ENCODE measurements at places on chromosomes 2 and 18.

GRCh38 chr2:108855194-108855593 is 68.6 kb downstream of the CCDC138 start:
- no peak for DNase-seq

DNA sequence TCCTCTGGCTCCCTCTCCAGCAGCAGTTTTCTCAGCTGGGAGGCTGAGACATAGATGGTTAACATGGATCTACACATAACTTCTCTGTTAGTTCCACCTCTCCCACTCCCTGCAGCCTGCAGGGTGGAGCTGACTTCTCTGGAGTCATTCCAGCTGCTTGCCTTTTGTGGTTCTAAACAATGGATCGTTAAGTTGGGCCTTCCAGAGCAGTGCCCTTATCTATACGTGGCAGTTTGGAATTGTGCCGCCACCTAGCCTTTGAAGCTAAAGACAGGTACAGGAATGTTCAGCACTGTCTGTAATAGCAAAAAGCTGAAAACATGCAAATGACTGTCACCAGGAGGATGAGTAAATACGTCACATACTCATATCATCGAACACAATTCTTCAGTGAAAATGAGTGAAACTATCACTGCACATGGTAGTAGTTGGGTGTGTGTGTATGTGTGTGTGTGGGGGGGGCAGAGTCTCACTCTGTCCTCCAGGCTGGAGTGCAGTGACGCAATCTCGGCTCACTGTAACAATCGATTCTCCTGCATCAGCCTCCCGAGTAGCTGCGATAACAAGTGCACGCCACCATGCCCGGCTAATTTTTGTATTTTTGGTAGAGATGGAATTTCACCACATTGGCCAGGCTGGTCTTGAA is 50.3 kb downstream of the SH2D6 start:
- no peak for DNase-seq

DNA sequence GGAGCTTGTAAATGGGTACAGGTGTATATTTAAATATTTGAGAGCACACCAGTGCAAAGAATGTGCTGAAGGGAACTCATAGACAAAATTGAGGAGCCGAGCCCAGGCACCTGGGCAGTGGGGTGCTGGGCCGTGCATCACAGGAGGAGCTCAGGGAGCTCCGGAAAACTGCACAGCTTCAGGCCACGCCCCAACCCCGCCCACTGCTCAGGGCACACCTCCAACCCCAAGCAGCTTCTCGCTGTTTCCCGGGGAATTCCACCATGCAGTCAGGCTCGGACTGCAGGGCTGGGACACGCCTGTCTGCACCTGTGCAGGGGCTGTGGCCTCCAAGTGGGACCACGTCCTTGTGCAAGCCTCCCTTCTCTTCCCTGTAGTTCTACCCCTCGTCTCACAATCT is 243.0 kb downstream of the HDAC4 start:
- no peak for DNase-seq

- DNase-seq, result no peak
These were observed 178.5 kb downstream of the PDE1A start for GRCh38 chr2:182248362-182248761.

DNA sequence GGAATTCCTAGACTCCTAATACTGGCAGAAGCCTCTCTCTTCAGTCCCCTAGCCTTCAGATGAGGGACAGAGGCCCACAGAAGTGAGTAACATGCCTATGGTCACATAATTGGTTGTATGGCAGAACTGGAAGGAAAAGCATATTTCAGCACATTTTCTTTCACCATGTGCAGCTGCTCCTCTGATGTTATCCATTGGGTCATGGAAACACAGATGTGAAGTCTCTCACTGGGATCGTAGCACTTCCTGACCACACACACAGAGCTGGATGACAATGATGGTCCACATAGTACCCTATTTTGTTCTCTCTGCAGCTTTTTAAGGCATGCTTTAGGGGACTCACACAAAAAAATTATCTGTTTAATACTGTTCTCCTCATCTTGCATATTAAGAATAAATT is 24.5 kb downstream of the MYO3B start:
- DNase-seq, result no peak

DNA sequence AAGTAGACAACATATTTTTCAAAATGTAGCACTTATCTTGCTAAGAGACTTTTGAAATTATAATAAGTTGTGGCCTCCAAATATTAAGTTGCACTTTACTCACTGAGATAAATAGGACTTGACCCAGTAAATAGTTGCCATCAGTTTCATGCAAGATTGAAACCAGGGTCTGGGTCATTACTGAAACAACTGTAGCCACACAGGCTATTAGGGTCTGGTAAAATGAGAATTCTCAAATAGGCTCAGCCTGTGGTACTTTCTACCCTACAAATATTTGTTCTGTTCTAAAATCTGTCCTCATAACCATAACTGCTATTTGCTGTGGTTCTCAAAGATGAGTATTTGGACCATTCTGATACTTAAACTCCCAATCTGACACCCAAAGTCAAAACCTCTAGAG is 115.4 kb upstream of the STK17B start:
- DNase-seq, result no peak

DNA sequence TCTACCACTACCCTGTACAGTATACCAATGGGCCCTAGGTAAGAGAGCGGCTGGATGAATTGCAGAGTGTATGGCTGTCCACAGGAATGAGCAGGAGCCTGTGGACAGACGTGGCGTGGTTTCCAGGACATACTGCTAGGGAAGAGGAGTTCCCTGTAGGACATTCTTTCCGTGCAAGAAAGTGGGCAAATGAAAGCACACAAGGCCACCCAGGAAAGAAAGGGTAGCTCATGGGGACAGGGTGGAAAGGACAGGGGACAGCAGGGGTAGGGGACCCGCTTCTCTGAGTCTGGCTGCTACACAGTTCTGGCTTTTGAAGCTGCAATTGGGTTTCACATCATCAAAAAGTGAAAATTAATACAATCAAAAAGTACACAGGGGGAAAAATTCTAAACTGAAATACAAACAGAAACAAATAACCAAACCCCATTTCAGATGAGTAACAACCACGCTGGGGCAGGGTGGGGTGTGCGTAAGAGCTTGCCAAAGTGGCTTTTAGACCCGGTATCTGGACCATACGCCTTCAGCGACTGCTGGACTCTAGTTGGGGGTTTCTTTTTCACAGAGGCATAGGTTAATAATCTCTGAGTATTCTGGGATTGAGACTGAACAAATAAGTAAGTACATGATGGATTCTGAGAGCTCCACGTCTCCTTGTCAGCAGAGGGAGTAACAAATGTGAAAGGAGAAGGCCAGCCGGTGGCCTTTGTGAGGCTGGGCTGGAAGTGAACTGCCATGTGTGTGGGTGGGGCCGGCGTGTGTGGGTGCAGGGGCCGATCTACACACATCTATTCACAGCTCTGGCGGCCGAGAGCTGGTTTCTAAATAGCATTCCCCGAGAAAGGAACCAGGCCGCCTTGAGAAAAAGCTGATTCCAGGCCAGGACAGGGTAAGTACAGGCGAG is 84.0 kb downstream of the HDAC4 start:
- DNase-seq, result no peak

- no peak for DNase-seq
These were observed 108.6 kb downstream of the EHBP1 start for GRCh38 chr2:62814123-62814522.

- no peak for DNase-seq
These were observed 77.8 kb upstream of the PMAIP1 start for GRCh38 chr18:59821983-59822382.

GRCh38 chr2:202034249-202035088 is 814 bp downstream of the FZD7 start:
- no peak for DNase-seq

GRCh38 chr2:232976666-232977437 is 36.2 kb downstream of the NGEF start:
- no peak for DNase-seq

GRCh38 chr2:6800553-6800952 is 65.2 kb downstream of the CMPK2 start:
- no peak for DNase-seq

GRCh38 chr2:191653667-191654391 is 24.1 kb upstream of the NABP1 start:
- no peak for DNase-seq

- no peak for DNase-seq
These were observed 1.6 kb upstream of the PDCL3 start for GRCh38 chr2:100561191-100561590.
